ENCODE measurements at places on chromosomes 2 and 18.

- DNase-seq = no peak
These were observed 261.9 kb upstream of the ETAA1 start for GRCh38 chr2:67135208-67135607.

- no peak for DNase-seq
These were observed 151.4 kb downstream of the CHST9 start for GRCh38 chr18:27033722-27034121.

GRCh38 chr2:191009541-191010374 is 4.2 kb downstream of the STAT1 start:
- no peak for DNase-seq

GRCh38 chr2:174815526-174815925 is 51.3 kb upstream of the CHRNA1 start:
- no peak for DNase-seq

- no peak for DNase-seq
These were observed 36.0 kb upstream of the CCDC195 start for GRCh38 chr2:224751996-224752698.

GRCh38 chr2:217110550-217110949 is 250.7 kb upstream of the TNP1 start:
- DNase-seq = no peak

- no peak for DNase-seq
These were observed 11.2 kb downstream of the CWC22 start for GRCh38 chr2:179995741-179996515.

DNA sequence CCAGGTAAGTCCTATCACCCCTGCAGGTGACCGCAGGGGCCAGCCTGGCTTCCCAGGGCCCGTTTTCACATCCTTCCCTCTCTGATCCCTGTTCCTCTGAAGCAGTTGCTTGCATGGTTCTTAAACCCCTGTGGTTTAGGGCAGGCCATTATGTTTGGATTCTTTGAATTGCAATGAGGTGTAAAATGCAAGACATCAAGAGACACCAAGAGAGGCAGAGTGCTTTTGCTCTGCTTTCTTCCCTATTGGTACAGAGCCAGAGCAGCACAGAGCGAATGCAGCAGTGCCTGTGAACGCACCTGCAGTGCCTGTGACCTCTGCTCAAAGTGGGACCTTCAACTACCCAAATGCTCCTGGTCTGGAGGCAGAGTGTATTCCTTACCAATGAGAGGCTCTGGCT is 7.6 kb downstream of the RFX8 start:
- DNase-seq = no peak

- DNase-seq = no peak
These were observed 333.3 kb upstream of the ACVR2A start for GRCh38 chr2:147511491-147511948.

- DNase-seq = no peak
These were observed 49.3 kb downstream of the PTRHD1 start for GRCh38 chr2:24743924-24744323.

DNA sequence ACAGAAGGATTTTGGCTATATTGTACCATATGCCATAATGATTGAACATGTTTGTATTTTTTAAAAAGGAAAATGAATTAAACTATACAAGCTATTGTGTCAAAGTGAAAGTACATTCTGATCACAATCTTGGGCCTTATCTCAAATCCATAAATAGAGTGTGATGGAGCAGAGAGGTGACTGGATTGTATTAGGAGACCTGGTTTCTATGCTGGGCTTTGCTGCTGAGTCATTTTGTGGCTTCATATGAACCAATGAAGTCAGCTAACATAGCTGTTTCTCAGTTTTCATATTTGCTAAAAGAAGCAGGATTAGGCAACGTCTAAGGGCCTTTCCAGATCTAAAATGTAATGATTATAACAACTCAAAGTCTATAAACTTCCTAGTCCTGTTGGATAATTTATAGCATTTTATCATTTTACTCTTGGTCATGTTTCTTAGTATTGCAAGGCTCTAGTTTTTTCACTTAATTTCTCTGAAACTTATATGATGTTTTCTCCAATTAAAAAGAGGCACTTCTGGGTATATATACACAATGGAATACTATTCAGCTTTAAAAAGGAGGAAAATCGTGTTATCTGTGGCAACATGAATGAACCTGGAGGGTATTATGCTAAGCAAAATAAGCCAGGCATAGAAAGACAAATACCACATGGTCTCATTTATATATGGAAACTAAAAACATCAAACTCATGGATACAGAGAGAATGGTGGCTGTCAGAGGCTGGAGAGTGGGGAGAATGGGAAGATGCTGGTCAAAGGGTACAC is 112.3 kb downstream of the MEP1B start:
- DNase-seq = no peak

Measured in Karpas-422 (cell line).